ENCODE measurements at places on chromosomes 7 and 10.
A peak's percentile ranks its signal among the peaks of the same experiment; 100 is the strongest.

GRCh38 chr10:113849946-113850345, 3.9 kb downstream of the DCLRE1A start:
- no peak for DNase-seq

GRCh38 chr7:131858611-131859010, 302.2 kb upstream of the PODXL start:
- DNase-seq, result no peak

- peak; percentile 17 for DNase-seq
These were observed 130.6 kb downstream of the WDR11 start for GRCh38 chr10:120981601-120982391.

GRCh38 chr10:121947343-121948330, 19.8 kb upstream of the ATE1 start:
- DNase-seq, result no peak
